HT-29 (cell line): ENCODE measurements at places on chromosomes 3 and 15.

- DNase-seq = no peak
These were observed 37.9 kb upstream of the CTSH start for GRCh38 chr15:78982736-78983135.

- DNase-seq = no peak
These were observed 178.2 kb downstream of the TNIK start for GRCh38 chr3:171282041-171282440.

GRCh38 chr15:67149068-67149772, 83.8 kb downstream of the SMAD3 start:
- peak; percentile 36 for DNase-seq

- DNase-seq = no peak
These were observed 21.7 kb downstream of the DAZL start for GRCh38 chr3:16583551-16583950.

- DNase-seq = no peak
These were observed 7.0 kb upstream of the HHATL start for GRCh38 chr3:42709621-42710020.

DNA sequence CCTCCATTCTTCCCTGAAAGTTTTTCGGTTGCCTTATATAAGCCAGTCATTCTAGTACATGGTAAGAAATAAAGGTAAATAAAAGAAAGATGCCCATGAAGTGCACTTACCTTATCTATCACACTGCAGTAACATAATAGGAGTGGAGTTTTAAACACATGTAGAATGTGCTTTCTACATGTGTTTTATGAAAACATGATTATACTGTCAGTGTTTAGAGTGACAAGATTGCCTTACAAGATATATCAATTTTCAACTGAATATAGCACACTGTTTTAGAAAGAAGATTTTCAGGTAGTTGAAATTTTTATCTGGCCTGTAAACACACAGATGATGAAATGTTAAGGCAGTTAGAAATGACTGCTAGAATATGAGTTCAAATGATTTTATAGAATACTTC, 219.6 kb downstream of the EPHA3 start:
- no peak for DNase-seq

DNA sequence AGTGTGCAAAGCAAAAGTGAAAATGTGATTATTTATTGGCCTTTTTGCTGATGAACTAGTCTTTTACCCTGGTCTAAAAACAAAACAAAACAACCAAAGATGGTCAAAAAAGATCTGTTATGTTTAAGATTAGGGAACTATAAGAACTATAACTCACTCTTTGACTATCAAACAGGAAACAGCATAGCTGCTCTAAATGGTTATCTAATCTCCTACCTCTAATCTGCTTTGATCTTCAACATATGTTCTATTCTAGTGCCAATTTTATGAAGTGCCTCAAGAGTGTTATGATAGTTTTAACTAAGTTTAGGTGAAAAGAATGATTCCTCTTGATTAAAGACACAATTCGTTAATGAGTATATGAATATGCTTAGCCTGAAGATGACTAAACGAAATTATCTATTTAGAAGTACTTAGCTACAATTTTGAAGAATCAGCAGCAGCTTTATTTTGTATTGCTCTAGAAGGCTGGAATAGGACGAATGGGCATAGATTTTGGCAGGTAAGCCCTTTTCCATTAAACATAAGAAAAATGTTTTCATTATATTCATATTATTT, 46.0 kb downstream of the SETD2 start:
- no peak for DNase-seq

DNA sequence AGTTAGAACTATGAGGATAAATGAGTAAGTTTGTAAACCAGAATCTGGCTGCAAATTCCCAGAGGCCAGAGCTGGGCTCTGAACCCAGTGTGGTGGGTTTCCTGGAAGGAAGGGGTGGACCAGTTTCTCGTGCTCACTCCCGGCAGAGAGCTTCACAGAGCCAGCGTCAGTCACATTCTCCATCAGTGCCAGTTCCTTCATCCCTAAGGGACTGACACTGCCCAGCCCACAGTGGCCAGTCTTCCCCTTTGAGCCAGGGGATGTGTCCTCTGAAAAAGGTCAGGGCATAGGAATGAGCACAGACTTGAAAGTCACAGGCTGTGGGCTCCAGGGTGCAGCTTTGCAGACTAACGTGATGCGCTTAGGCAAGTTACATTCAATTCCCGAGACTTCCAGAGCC, 135.8 kb upstream of the HACD2 start:
- no peak for DNase-seq

- no peak for DNase-seq
These were observed 8.8 kb downstream of the RTP3 start for GRCh38 chr3:46506526-46506925.

GRCh38 chr3:118948146-118948545, 86.5 kb downstream of the IGSF11 start:
- DNase-seq = no peak

DNA sequence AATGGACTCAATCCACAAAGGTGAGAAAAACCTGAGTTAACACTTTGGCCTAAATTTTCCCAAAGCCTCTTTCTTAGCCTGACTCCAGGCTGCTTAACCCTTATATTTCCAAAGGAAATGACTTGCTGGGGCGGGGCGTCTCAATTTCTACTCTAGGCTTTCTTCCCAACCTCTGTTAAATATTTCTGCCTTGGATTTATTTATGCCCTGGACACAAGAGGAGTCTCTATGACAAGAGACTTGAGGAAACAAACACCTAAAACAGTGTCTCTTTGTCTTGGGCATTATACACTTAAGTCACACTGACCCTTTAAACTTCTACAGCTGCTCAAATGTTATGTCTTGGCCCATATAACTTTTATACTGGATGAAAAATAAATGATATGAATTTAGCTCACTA, 28.3 kb upstream of the AP4E1 start:
- no peak for DNase-seq

GRCh38 chr3:42230860-42231259, 35.1 kb downstream of the CCK start:
- no peak for DNase-seq

DNA sequence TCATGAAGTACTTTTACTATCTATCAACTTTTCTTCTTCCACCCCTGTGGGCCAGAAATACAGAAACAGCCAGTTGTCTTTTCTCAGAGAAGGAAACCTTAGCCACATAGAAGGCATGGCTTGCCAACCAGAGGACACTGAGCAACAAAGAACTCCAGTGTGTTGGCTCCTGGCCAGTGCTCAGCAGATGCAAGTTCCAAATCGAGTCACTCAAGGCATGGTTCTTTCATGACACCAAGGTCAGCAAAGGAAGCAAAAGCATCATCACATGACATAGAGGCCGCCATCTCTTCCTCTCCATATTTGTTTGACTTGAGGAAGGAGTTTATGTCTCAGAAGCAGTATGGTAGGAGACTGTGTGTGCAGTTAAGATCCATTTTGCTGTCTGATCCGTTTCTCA, 92.2 kb downstream of the MYLK start:
- no peak for DNase-seq

DNA sequence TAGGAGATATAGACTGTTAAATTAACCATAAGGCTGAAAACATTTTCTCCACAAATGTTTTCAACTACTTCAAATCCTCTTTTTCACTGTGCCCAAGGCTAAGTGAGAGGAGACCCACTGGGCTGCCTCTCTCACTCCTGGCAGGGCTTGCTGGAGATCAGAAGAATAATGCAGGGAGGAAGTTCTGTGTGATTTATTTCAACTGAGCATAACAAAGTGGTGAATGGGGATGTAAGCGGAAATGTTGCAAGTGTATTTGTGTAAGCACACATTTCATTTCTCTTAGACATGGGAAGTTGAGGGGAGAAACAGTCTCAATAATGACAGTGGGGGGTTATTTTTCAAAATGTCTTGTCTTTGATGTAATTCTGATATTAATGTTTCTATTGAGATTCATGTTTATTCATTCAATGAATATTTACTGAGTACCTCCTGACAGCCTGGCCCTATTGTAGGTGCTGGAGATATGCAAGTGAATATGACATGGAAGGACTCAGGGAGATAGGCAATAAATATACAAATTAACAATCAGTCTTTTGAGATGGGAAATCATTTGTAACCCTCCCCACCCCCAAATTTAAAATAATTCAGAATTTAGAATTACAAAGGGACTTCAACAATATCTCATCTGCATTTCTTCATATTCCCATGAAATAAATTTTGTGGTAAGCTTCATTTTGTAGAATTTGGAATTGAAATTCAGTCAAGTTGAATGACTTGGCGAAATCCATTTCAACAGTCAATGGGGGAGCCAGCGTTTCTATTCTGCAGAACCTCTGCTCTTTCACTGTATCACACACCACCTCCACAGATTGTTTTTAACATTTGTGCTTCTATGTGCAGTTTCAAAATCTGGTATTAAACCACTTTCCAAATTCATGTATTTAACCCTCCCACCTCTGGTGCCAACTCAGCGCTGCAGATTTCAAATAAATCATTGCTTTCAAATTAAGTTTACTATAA, 247.2 kb downstream of the SLC9A9 start:
- DNase-seq = no peak

DNA sequence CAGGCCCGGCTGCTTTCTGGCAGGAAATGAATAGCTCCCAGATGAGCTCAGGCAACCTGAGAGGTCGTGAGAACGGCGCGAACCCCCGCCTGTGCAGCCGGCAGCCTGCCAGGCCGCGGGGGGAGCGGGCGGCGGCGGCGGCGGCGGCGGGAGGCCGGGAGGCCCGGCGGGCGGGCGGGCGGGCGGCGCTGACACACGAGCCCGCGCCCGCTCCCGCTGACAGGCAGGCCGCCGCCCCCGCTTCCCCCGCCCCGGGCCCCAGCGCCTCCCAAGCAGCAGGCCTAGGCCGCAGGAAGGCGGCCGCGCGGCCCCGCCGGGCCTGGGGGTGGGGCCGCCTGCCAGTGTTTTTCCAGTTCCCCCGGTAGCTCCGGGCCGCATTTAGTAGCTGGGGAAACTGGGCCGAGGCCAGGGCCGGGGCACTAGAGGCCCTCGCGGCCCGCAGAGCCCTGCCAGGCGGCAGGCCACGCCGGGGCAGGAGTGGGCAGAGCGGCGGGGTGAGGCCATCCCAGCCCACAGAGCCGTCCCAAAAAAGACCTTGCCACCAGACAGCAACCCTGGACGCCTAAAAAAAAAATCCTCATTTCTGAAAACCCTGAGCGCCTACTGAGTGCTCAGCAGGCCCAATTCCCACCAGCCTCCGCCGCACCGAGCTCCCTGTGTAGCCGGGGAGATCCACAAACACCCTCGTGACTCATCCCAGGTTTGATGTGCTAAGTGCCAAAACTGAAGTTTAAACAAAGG, 5.6 kb downstream of the HES1 start:
- DNase-seq = peak; percentile 95

DNA sequence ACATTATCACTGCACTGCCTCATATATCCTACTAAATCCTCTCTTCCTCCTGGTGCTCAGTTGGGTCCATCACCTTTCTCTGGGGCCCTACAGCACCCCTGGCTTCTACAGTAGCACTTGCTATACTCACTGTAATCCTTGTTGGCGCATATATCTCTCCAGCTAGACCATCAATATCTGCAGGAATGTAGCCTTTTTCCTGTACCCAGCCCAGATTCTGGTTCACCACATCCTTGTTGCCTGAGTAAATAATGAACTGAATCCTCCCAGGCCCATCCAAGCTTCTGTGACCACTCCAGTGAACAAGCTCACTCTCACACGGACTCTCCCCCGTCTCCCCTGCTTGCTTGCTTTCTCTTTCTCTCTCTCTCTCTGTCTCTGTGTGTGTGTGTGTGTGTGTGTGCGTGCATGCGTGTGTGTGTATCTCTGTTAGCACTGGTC, 62.5 kb upstream of the LIPC start:
- DNase-seq = peak; percentile 51

DNA sequence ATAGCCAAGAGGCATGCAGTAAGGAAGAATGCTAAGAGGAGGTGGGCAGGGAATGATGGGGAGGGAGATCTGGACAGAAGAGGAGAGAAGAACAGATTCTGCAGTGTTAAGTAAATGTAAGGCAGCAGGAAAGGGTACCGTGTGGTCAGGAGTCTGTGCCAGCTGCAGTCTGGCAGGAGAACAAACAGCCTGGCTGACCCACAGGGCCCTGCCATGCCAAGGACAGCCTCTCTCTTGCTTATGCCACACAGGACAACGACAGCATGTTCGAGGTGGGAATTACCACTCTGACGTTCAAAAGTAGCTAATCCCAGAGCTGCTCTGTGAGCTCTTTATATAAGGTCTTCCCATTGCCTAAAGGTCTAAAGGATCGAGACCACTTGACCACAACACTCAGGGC, 31.3 kb downstream of the DAPK2 start:
- no peak for DNase-seq

DNA sequence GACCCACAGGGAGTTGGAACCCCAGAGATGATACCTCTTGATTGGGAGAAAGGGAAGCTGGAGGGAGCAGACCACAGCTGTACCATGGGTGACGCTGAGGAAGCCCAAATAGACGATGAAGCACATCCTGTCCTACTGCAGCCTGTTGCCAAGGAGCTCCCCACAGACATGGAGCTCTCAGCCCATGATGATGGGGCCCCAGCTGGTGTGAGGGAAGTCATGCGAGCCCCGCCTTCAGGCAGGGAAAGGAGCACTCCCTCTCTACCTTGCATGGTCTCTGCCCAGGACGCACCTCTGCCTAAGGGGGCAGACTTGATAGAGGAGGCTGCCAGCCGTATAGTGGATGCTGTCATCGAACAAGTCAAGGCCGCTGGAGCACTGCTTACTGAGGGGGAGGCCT, 201.1 kb downstream of the AKAP13 start:
- peak; percentile 65 for DNase-seq

DNA sequence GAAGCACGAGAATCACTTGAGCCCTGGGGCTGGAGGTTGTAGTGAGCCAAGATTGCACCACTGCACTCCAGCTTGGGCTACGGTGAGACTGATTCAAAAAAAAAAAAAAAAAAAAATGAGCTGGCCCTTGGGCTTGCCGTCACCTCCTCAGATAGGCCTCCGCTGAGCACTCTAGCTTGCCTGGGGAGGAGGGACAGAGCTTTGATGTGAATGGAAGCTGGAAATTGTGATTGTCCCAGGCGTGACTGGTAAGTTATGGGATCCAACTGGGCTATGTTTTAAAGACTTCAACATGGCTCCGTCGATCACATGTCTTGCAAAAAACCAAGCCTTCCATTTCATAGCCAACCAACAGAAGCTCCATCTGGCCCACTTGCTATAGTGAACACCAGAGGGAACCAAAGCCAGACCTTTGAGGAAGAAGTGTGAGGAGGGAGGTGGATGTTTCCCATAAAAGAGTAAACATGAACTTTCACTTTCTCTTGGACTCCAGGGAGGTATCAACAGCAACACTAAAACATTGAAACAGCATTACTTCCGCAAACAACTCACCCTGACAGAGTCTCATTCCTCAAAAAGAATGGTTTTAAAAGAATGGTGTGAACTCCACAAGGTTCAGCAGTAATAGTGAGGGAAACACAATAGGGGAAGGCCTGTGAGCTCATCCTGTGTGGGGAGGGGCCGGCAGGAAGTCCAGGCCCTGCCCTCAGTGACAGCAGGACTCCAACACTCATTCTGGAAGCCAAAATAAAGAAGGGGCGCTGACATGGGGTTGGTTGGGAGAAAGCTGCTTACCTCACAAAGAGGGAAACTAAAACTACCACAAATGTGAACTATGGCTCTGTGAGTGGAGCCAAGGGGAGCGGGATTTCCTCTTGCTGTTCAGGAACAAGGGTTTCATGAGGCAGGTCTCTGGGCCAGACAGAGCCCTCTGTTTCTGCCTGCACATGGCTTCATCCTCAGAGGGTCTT, 59.2 kb upstream of the IL12A start:
- DNase-seq = peak; percentile 70

- no peak for DNase-seq
These were observed 22.9 kb downstream of the LCTL start for GRCh38 chr15:66542896-66543295.
